ENCODE measurements at places on chromosomes 4 and X.
A peak's percentile ranks its signal among the peaks of the same experiment; 100 is the strongest.

- DNase-seq, result no peak
Observed at GRCh38 chr4:2105559-2105958, 46.4 kb downstream of the NAT8L start.

- no peak for DNase-seq
Observed at GRCh38 chr4:30555775-30556174, 164.4 kb upstream of the PCDH7 start.

GRCh38 chrX:22073928-22074327 lies 41.8 kb downstream of the PHEX start:
- no peak for DNase-seq

GRCh38 chr4:150098214-150098613 lies 20.0 kb downstream of the DCLK2 start:
- DNase-seq, result no peak

DNA sequence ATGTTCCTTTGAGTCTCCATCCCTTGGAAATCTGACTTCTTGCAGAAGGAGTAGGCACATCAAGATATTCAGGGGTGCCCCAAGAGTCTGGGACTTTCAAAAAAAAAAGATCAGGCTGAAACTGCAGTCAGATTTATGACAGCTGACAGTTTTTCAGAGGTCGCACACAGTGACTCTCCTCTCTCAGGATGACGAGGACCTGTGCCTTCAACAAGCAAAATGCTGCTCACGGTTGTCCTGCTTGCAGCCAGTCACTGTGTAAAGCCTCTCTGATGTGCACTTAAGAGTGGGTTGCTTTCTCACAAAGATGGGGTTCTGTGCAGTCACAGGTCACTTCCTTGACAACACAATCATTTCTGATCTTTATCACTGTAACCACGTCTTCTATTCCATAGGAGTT lies 178.2 kb downstream of the PTTG2 start:
- no peak for DNase-seq

DNA sequence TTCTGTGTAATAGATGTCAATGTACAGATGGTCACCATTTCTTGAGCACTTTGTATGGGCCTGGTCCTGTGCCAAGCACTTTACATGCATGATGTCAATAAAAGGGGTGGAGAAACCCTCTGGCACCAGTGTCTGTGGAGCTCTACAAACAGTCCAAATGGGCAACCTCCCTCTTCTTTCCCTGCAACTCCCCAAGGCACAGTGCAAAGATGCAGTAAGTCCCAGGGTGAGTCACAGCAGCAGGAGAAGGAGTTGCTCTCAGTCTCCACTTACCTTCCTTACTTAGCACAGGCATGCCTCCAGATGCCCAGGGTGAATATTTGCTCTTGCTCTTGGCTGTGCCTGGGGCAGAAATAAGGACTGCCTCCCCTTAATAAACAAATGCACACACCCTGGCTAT lies 4.3 kb downstream of the OCIAD2 start:
- DNase-seq, result peak; percentile 64

GRCh38 chr4:176906709-176907108 lies 114.0 kb upstream of the VEGFC start:
- DNase-seq, result no peak

DNA sequence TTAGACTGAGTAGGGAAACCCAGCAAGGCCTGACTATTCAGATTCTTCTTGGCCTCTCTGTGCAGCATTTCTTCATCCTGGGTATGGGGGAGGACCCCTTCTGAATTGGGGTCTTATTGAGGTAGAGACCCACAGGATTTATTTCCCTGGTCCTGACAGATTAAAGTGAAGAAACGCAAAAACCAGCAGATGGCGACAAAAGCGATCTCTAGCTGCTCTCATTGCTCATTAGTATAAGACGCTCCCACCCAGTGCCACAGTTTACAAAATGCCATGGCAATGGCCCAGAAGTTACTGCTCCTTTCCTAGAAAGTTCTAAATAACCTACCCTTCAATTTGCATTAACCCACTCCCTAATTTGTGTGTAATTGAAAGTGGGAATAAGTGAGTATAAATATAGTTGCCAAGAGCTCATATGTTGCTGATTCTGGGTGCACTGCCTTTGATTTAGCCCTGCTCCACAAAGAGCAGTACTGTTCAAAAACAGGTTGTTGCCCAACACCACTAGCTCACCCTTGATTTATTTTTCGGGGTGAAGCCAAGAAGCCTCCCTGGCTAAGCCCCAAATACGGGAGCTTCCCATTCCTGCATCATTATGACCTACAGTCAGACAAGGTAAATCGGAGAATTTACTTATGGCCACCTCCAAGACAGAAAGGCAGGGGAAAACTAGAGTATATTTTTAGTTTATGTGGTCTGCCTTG lies 3.7 kb upstream of the BEX4 start:
- DNase-seq, result no peak

- DNase-seq, result no peak
Observed at GRCh38 chrX:110915111-110915510, 119.5 kb upstream of the CHRDL1 start.

GRCh38 chr4:123784626-123785025 lies 388.0 kb downstream of the SPRY1 start:
- no peak for DNase-seq

GRCh38 chr4:77240469-77241066 lies 83.6 kb downstream of the CCNG2 start:
- DNase-seq, result peak; percentile 50

DNA sequence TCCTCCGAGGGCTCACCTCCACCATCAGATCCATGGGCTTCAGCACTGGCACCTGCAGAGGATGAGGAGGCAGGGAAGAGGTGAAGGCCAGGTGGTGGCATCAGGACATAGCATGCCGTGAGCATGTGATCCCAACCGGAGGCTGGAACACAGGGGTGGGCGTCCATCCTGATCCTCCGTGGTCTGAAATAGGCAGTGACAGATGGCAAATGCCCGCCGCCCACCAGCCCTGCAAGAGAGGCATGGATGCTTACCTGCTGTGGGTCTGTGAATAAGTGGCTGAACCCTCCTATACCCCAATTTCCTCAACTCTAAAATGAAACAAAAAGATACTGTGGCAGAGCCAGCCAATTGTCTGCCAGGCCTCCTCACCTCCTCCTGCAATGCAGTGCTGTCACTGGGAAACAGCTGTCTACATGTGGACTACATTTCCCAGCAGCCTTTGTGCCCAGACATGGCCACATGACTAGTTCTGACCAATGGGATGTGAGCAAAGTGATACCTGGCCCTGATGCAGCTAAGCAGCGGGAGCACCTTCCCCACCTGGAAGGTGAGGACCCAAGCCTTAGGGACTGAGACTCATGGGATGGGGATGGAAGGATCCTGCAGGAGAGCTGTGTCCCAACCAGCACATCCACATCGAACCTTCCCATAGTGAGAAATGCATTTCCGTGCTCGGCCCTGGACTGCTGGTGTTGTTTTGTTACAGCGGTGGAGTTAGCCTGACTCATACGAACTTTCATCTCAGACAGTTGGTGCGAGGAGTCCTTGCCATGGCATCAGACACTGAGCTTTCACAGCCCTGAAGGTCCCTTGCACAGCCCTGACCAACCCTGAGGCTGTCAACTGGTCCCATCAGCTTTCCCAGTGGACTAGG lies 99.5 kb downstream of the PPP2R2C start:
- DNase-seq, result no peak

- no peak for DNase-seq
Observed at GRCh38 chrX:150712619-150713018, 19.4 kb downstream of the MTMR1 start.

- no peak for DNase-seq
Observed at GRCh38 chr4:84529169-84529751, 30.2 kb upstream of the NKX6-1 start.

DNA sequence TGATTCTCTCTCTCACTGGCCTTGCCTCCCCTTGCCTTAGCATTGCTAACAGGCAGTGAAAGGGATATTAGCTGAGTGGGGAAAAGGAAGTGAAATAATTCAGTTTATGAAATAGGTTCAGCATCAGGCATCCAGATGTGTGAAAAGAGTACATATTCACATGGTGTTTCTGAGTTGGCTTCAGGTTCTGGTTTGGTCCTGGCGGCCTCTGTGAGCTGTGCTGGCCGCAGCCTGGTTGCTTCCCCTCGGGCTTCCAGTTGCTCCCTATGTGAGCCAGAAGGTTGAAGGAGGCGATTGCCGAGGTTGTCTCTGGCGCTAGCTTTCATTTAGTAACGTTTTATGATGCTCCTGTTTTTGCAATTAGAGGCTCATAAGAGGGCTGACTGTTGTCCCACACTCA lies 99.1 kb upstream of the TLR2 start:
- DNase-seq, result no peak

GRCh38 chr4:186724058-186724863 lies 605 bp upstream of the FAT1 start:
- peak; percentile 91 for DNase-seq

Data from upper lobe of left lung (tissue), 6 donors.